Activated T-cell treated with anti-CD3 and anti-CD28 coated beads for 24 hours (primary cell): ENCODE measurements at places on chromosomes 3 and 15.

- no peak for DNase-seq
Measured at GRCh38 chr3:45816544-45816943, 20.2 kb upstream of the SLC6A20 start.

- DNase-seq = peak; percentile 63
Measured at GRCh38 chr15:86743283-86743903, 663.7 kb downstream of the AGBL1 start.

GRCh38 chr3:70620367-70620766 is 307.9 kb upstream of the MDFIC2 start:
- no peak for DNase-seq

DNA sequence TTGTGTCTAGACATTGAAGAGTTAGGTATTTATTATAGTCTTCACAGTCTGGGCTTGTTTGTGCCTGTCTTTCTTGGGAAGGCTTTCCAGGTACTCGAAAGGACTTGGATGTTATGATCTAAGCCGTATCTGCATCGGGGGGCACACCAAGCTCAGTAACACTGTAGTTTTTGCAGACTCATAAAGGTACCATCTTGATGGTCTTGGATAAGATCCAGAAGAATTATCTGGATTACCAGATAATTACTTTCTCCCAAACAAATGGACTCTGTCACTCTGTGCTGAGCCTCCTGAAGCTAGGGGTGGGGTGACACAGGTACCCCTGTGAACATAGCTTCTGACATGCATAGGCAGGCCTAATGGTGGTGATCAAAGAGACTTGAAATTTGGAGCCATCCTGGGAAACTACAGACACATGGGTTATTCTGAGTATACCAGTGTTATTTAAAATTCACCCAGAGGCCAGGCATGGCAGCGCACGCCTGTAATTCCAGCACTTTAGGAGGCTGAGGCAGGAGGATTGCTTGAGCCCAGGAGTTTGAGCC is 238.6 kb upstream of the TPM1 start:
- no peak for DNase-seq

- no peak for DNase-seq
Measured at GRCh38 chr15:67067930-67068551, 2.6 kb downstream of the SMAD3 start.

DNA sequence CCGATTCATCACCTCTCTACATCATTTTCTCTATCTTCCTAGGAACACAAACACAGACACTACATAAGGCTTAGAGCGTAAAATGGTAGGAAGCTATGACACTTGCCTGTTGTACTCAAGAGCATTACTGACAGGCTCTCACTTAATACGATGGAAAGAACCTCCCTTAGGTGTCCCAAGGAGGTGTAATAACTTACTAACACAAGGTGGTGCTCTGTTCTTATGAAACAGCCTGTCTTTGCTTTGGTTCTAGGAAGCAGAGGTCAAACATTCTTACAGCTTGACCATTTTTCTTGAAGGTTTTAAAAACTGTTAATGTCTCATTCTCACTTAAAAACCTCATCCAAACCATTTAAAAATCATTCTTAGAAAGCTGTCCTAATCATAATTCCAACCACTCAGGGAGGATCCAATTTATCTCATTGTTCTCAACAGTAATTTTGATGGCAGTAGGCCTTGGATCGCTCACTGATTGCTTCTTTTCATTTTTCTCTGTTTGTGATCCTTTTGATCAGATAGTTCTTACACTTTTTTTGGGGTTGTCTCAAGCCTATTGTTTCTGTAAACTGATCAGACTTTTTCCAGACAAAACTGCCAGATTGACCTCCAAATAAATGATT is 317.8 kb upstream of the AGTR1 start:
- DNase-seq = no peak

DNA sequence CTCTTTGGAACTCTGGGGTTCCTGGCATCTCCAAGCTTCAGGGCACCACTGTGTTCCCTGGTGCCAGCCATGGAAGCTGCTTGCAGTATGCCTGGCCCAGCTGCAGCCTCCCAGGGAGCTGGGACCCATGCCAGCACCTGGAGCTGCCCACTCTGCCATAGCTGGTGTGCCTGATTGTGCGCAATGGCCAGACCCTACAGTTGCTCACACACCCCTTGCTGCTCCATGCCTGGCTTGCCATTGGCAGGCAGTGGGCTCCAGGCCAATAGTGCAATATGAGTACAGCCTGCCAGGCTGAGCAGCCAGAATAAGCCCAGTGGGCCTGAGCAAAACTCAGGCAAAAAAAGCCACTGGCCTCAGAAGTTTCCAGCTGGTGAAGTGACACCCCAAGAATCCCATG is 43.8 kb upstream of the LRRFIP2 start:
- no peak for DNase-seq

DNA sequence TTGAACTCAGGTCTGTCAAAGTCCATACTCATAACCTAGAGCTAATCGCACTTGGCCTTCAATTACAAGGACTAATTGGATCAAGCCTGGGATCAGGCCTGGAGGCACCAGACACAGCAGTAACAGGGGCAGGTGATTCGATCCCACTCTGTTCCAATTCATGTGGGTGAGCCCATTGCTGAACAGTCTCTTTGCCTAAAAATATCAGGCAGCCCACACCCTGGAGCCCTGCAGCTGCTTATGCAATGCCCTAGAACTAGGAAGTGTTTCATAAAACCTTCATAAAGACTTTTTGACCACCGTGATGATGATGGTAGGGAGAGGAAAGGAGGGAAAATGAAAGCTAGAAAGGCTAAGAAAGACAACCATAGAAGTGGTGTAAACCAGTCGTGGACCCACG is 47.8 kb upstream of the NEO1 start:
- no peak for DNase-seq

DNA sequence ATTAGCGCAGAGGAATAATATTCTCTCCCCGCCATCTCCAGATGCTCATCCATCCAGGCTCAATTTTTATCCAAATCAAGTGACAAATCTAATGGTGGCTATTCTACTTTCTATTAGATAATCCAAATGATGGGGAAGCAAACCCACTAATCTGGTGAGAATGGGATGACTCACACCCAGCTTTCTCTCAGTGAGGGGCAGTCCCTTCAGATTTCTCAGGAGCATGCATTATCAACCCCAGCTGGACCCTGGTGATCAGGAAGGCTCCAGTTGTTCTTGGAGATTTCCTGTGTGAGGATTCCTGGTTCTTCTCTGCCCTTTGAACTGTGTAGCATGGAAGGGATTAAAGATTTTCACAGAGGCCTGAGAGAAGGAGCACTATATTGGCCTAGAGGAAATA is 358.0 kb downstream of the WDR72 start:
- no peak for DNase-seq

- DNase-seq = no peak
Measured at GRCh38 chr15:96184297-96184696, 146.2 kb upstream of the NR2F2 start.

GRCh38 chr15:36050899-36051298 is 504.9 kb upstream of the DPH6 start:
- no peak for DNase-seq

- DNase-seq = no peak
Measured at GRCh38 chr3:70974747-70975146, 608.8 kb downstream of the FOXP1 start.

DNA sequence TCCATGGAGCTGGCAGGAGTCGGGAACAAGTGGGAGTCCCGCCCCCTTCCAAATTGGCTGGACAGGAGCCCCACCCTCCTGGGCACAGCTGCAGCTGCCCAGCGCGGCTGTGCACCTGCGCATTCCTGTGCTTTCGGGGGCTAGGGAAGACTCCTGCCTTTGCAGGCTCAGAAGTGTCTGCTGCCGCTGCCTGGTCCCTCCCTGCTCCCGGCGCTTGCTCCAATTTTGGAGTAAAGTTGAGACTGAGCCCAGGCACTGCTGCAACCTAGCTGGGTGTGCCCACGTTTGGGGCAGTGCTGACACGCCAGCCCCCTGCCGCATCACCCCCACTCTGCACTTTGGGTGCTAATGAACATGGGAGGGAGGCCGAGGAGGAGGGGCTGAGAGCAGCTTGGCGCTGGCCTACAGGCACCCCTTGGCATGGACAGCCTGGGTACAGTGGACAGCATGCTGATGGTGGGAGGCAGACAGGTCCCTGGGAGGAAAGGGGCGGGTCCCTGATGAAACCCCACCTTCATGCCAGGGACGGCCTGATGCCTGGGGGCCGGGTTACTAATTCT is 399.2 kb upstream of the CNTN4 start:
- DNase-seq = no peak

- no peak for DNase-seq
Measured at GRCh38 chr3:184414418-184415202, 34.8 kb downstream of the CHRD start.

DNA sequence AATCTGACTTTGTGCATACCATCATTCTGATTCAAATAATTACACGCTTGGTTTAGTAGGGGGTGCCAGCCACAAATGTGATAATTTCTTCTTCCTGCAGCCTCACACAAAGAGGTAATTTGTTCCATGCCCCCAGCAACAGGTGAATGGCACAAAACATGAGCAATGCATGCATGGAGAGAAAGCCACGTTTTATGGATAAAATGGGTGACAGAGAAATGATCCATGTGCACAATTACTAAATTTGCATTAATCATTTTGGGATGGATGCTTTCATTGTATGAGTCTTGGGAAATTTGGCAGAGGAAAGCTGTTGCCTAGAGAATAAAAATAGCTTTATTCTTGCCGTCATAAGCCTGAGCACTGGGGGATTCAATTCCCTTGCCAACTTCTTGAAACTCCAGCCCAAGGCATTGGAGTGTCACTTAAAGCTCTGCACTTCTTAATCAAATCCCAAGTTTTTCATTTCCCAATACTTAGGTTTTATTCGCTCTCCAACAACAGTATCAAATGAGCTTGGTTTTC is 411.6 kb downstream of the GBE1 start:
- DNase-seq = no peak

- no peak for DNase-seq
Measured at GRCh38 chr15:47908950-47909670, 191.8 kb downstream of the SEMA6D start.

GRCh38 chr3:49111347-49111746 is 6.8 kb upstream of the QARS1 start:
- DNase-seq = no peak

- no peak for DNase-seq
Measured at GRCh38 chr3:94967196-94967595, 904.3 kb downstream of the NSUN3 start.

- DNase-seq = no peak
Measured at GRCh38 chr3:27544372-27544865, 60.2 kb upstream of the SLC4A7 start.

DNA sequence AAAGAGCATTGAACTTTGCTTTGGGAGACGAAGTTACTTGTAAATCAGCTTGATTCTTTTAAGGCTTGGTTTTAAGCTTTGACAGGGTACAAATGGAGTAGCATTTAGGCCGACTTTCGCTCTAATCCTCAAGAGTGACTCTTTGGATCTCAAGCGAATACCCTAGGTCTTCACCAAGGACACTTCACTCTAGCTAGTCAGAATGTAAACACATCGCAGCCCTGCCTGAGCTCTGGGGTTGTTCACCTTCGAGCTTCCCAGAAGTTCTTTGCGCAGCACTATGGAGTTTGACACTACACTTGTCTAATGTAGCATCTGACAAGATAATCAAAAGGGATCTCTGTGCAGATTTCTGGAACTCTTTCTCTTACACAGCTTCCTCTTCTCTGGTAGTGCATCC is 22.3 kb downstream of the NRG4 start:
- DNase-seq = no peak

DNA sequence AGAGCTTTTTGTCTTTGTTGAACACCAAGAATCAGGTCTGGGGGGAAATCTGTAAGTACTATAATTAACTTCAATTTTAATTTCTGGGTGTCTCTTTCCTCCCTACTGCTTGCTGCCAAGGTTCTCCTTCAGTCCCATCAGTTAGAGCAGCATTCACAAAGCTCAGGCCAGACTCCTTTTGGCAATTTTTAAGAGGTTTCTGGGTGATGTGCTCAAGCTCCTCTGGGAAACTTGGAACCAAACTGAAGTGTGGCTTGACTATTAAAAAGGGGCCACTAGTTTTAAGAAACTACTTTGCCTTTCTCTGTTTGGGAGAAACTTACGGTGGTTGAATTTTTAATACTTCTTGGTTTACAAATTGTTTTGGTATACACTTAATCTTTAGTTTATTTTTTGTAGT is 227.7 kb upstream of the SOX2 start:
- DNase-seq = no peak

GRCh38 chr3:169218314-169218983 is 445.1 kb downstream of the MECOM start:
- no peak for DNase-seq

DNA sequence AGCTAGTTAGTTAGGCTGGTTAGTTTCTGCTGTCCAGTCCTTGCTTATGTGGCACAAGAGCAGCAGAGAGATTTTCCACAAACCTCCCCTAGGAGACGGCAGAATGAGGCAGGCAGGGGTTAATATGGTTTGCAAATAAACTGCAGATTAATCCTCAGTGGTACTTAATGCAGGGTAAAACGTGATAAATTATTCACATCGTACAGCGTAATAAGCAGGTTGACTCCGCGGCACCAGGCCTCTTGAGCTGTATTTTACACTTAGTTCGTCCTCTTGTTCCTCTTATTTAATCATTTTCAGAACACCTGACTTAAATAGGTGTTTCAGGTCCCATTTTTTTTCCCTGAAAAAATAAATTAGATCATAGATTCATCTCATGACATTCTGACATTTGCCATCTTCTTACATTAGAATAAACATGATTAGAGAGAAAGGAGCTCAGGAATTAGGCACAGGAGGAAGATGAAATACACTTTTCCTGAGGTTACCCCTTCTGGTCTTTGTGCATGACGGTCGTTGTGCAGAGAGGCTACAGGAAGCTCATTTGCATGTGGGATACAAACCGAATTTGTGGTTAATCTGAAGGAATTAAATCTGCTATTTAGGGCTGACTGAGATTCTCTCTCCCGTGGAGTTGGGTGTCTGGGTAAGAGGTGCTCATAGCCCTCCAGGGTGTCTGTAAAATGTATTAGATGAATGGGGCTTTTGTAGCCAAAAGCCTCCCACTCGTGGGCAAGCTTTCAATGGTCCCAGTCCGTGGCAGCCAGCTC is 27.1 kb upstream of the VPS8 start:
- no peak for DNase-seq

GRCh38 chr3:187694801-187695200 is 7.6 kb downstream of the RTP2 start:
- DNase-seq = no peak

- peak; percentile 35 for DNase-seq
Measured at GRCh38 chr3:157089455-157090221, 70.3 kb downstream of the CCNL1 start.

- no peak for DNase-seq
Measured at GRCh38 chr15:93121107-93121506, 32.1 kb upstream of the RGMA start.

GRCh38 chr3:71066356-71066755 is 517.2 kb downstream of the FOXP1 start:
- no peak for DNase-seq

GRCh38 chr15:77821188-77821958 is 188.7 kb upstream of the LINGO1 start:
- peak; percentile 16 for DNase-seq

- no peak for DNase-seq
Measured at GRCh38 chr15:66256692-66257091, 3.1 kb upstream of the MEGF11 start.

GRCh38 chr3:22894865-22895264 is 308.3 kb upstream of the UBE2E2 start:
- DNase-seq = no peak
